NCI-H446 treated with DMSO at 0.1 percent for 48 hours (cell line): ENCODE measurements at places on chromosomes 3 and 15.

GRCh38 chr15:63517202-63517601 is 12.8 kb downstream of the USP3 start:
- no peak for DNase-seq

DNA sequence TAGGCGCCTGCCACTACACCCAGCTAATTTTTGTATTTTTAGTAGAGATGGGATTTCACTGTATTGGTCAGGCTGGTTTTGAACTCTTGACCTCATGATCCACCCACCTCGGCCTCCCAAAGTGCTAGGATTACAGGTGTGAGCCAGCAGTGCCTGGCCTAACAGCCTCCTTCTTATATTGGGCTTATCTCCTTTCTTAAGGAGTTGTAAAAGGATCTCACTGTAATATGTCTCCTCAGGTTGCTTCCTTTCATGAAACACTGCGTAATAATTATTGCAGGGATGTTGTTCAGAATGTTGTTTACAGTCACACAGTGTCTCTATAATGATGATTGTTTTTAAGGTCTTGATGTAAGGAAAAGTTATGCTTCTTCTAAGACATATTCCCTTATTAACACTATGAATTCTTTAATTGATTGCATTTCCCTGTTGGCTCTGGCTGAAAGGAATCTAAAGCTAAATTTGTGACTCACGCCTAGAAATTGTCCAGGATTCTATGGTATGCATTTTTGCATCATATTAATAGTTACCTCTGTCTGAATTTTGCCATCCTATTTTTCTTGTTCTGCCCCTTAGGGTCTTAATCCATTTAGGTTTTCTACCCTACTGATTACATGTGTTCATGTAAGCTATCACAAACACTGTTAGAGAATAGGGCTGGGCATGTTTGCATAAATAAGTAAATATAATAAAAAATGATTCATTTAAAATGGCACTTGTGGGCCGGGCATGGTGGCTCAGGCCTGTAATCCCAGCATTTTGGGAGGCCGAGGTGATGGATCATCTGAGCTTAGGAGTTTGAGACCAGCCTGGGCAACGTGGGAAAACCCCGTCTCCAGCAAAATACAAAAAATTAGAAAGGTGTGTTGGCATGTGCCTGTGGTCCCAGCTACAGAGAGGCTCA is 24.5 kb upstream of the RNF111 start:
- DNase-seq = no peak

DNA sequence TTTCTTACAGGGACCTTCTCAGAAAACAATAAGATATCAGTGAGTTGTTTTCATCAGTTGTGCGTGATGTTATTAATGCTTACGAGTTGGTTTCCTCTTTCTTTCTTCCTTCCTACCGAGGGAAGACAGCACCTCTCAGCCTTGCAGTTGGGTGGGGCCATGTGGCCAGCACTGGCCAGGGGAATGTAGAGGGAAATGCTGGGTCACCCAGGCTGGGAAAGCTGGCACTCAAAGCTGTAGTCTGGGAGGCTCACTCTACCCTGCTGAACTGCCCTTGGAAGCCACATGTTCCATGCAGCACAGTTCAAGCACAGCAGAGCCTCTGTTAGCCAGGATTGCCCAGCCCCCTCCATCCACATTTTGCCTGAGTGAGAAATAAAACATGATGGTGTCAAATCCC is 10.1 kb upstream of the CHCHD6 start:
- DNase-seq = no peak

- DNase-seq = no peak
Observed at GRCh38 chr3:56970461-56970879, 90.0 kb upstream of the SPATA12 start.

DNA sequence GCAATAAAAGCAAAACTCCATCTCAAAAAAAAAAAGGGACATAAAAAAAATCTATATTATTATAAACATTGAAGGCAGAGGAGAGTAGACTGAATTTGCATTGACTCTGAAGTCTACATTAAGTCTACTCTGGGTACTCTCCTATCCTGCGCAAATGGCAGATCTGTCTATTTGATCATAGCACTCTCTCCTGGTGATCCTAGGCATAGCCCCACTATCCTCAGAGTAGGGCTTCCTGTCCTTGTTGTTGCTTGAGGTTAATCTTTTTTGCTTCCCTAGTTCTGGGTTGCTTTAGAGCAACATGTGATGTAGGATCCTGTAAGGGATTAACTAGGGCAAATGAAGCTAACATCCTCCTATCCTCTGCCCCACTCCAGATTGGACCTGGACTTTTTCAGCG is 82.1 kb upstream of the LRRFIP2 start:
- no peak for DNase-seq

- no peak for DNase-seq
Observed at GRCh38 chr15:81363718-81364500, 10.1 kb downstream of the TMC3 start.

- DNase-seq = no peak
Observed at GRCh38 chr15:81060907-81061306, 60.2 kb downstream of the TLNRD1 start.

DNA sequence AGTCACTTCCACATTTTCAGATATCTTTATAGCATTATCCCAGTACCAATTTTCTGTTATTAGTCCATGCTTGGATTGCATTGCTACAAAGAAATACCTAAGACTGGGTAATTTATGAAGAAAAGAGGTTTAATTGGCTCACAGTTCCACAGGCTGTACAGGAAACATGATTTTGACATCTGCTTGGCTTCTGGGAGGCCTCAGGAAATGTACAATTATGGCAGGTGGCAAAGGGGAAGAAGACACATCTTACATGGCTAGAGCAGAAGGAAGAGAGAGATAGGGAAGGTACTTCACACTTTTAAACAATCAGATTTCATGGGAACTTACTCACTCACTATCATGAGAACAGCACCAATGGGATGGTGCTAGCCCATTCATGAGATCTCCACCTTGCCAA is 172.3 kb upstream of the GPR149 start:
- no peak for DNase-seq
